ENCODE measurements at places on chromosomes 3 and 15. TPM values are rescaled to one million over a fixed set of nuclear protein-coding genes. Genes with fewer than 3 reads are reported as not detected.

DNA sequence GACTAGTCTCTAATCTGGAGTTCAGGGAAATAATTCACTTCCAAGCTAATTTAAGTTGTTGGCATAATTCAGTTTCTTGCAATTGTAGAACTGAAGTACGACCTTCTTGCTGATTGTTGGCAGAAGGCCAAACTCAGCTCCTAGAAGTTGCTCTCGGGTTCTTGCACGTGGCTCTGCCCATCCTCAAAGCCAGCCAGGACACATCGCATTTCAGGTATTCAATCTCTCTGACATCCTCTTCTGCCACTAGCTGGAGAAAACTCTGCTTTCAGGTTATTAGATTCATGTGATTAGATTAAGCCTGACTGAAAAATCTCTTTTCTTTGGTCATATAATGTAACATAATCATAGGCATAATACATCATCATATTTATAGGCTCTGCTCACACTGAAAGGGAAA lies 362.0 kb downstream of the ZPLD1 start:
- no peaks in the 10 kb centered on the region for H3K4me1 ChIP-seq
- no peak for DNase-seq
- no peak overlapping the region for H3K27ac ChIP-seq
- no peaks in the 10 kb centered on the region for H3K27me3 ChIP-seq
- no peak overlapping the region for H3K4me3 ChIP-seq

COL7A1 gene
- total RNA-seq = 0.31 TPM

- peaks cover 13% of the 10 kb centered on the region for H3K4me1 ChIP-seq
- no peaks in the 10 kb centered on the region for H3K36me3 ChIP-seq
- no peak overlapping the region for H3K4me3 ChIP-seq
- H3K27me3 ChIP-seq = no peaks in the 10 kb centered on the region
- DNase-seq = no peak
Observed at GRCh38 chr3:71262364-71263265, 320.9 kb downstream of the FOXP1 start.

TMEM40 gene
- not detected for total RNA-seq

DNA sequence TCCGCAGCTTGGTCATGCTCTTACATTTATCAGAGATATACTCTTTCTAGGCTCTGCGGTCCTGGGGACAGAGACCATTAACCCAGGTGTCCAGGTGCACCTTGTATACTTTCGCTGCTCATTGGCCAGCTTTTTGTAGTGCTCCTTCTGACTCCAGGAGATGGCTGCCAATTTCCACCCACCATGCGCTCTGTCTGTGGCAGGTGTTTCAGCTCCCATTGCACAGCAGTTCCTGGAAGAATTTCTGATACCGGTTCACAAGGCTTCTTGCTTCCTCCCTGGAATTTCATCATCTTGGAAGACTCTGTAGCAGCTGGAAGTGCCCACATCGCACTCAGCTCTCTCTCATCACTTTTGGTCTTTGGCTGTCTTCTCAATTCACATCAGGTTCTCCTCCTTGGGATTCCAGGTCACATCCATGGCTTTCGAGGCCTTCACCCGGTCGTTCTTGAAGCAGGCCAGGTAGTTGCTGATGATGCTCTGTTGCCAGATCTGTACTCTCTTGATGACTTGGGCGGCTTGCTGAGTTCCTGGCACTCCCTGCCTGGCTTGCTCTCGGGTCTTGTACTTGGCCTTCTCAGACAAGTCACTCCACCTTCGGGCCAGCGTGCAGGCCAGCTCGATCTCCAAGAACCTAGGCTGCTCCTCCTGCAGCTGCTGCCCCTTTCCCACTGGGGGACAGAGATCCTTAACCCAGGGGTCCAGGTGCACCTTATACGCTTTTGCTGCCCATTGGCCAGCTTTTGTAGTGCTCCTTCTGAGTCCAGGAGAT lies 41.1 kb upstream of the ARL8B start:
- H3K4me1 ChIP-seq = no peaks in the 10 kb centered on the region
- H3K4me3 ChIP-seq = no peak overlapping the region
- no peak overlapping the region for H3K27ac ChIP-seq
- no peaks in the 10 kb centered on the region for H3K27me3 ChIP-seq
- no peaks in the 10 kb centered on the region for H3K36me3 ChIP-seq
- no peak for DNase-seq

GRCh38 chr3:105733356-105733755 lies 135.5 kb downstream of the CBLB start:
- no peak overlapping the region for H3K4me3 ChIP-seq
- H3K27me3 ChIP-seq = no peaks in the 10 kb centered on the region
- H3K4me1 ChIP-seq = no peaks in the 10 kb centered on the region
- no peaks in the 10 kb centered on the region for H3K36me3 ChIP-seq
- DNase-seq = no peak

- no peak overlapping the region for H3K27ac ChIP-seq
- no peaks in the 10 kb centered on the region for H3K36me3 ChIP-seq
- DNase-seq = no peak
- no peaks in the 10 kb centered on the region for H3K27me3 ChIP-seq
- H3K4me1 ChIP-seq = no peaks in the 10 kb centered on the region
- H3K4me3 ChIP-seq = no peak overlapping the region
Observed at GRCh38 chr15:95459273-95459672, 871.2 kb upstream of the NR2F2 start.

FBN1 gene
- 5.2 TPM for total RNA-seq

PCSK6 gene
- 207 TPM for total RNA-seq

GRCh38 chr15:99430881-99431401 lies 134.8 kb upstream of the MEF2A start:
- H3K36me3 ChIP-seq = no peaks in the 10 kb centered on the region
- no peaks in the 10 kb centered on the region for H3K4me1 ChIP-seq
- H3K27me3 ChIP-seq = no peaks in the 10 kb centered on the region
- H3K4me3 ChIP-seq = no peak overlapping the region
- DNase-seq = no peak

GRCh38 chr15:101093958-101094357 lies 157.9 kb downstream of the CHSY1 start:
- DNase-seq = no peak
- H3K27me3 ChIP-seq = no peaks in the 10 kb centered on the region
- H3K4me3 ChIP-seq = no peak overlapping the region
- H3K4me1 ChIP-seq = no peaks in the 10 kb centered on the region

TMEM158 gene
- total RNA-seq = not detected

GRCh38 chr3:62201438-62202035 lies 171.8 kb downstream of the FEZF2 start:
- no peak overlapping the region for H3K27ac ChIP-seq
- H3K4me3 ChIP-seq = no peak overlapping the region
- no peaks in the 10 kb centered on the region for H3K27me3 ChIP-seq
- no peak for DNase-seq
- no peaks in the 10 kb centered on the region for H3K36me3 ChIP-seq

DNA sequence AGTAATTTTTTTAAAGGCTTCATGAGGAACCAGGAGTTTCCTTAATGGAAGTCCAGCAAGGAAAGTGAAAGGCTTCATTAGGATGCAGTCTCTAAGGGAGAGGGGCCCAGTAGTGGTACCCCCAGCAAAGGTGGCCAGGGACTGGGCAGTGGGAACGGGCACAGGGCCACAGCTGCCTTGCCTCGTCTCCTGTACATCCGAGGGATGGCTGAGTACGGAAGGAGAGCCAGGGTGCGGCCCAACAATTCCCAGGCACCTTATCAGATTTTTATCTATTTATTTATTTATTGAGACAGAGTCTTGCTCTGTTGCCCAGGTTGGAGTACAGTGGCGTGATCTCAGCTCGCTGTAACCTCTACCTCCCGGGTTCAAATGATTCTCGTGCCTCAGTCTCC lies 14.5 kb downstream of the SEMA3G start:
- no peak for DNase-seq
- no peaks in the 10 kb centered on the region for H3K36me3 ChIP-seq
- H3K4me3 ChIP-seq = no peak overlapping the region

CFAP100 gene
- not detected for total RNA-seq

- no peaks in the 10 kb centered on the region for H3K36me3 ChIP-seq
- DNase-seq = no peak
- H3K27me3 ChIP-seq = no peaks in the 10 kb centered on the region
Observed at GRCh38 chr3:58084788-58085543, 76.7 kb downstream of the FLNB start.

DNA sequence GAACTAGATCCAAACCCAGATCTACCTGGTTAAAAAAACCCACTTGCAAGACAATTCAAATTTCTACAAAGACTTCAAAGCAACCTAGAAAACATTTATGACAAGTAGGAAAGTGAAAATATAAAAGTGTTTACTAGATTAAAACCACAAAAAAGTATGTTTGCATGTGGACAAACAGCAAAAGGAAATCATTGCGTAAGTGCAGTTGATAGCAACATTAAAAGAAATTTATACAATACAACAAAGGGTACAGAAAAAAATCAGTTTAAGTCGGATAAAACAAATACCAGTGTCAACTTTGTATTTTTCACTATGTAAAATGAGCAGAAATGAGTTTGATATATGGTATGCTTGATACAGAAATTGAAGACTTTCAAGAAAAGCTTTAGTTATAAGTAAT lies 2.6 kb downstream of the EIF5A2 start:
- H3K27ac ChIP-seq = no peak overlapping the region

DNA sequence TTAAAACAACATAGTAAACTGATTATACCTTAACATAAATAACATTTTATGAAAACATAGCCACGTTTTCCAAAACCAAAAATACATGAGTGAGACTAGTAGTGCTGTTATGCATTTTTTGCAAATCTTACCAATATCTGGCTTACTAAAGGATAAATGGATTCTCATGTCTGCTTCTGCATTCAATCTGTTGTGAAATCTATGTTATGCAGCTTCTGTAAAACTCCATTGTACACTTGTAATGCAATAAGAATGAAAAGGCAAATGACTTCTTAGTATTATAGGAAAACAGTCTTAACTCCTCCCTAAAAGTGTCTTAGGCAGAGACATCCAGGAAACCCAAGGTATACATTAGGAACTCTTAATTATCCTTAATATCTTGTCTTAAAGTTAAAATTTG lies 330.9 kb upstream of the THBS1 start:
- H3K4me3 ChIP-seq = no peak overlapping the region
- no peak overlapping the region for H3K27ac ChIP-seq
- no peaks in the 10 kb centered on the region for H3K27me3 ChIP-seq
- no peaks in the 10 kb centered on the region for H3K36me3 ChIP-seq
- no peaks in the 10 kb centered on the region for H3K4me1 ChIP-seq

ZFAND6 gene
- 46.9 TPM for total RNA-seq

DNA sequence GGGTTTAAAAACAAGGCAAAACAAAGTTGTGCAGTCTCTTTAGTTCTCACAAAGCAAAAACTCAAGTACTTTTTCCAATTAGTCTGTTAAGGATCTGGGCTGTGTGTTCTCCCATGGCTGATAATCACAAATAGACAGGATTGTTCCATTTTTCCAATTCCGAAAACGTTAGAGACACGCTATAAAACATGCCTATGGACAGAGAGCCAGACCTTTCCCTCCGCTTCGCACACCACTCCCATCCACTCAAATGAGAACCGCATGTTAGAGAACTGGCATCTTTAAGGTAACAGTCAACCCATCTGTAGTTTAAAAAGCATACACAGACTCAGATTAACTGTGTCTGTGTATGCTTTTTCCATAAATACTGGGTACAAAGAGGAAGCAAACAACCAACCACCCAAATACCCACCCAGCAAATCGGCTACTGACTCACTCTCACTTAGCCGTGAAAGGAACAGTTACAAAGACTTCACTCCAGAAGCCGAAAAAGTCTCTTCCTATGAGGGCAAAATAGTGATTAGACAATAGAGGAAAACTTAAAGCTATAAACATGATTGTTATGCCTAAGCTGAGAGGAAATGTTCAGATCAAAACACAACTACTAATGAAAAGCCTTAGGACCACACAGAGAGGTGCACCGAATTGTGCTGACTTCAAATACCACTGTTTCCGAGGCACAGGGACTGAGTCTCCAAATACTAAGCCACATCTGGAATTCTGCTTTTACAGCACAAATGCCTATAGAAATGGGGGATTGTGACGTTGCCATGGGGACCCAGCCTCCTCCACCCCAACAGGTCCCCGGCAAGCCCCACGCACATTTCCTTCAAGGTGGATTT lies 36.1 kb downstream of the IL17RD start:
- no peak overlapping the region for H3K4me3 ChIP-seq
- H3K4me1 ChIP-seq = no peaks in the 10 kb centered on the region
- H3K27me3 ChIP-seq = no peaks in the 10 kb centered on the region
- DNase-seq = no peak
- no peaks in the 10 kb centered on the region for H3K36me3 ChIP-seq

- H3K27ac ChIP-seq = no peak overlapping the region
- H3K36me3 ChIP-seq = no peaks in the 10 kb centered on the region
- H3K27me3 ChIP-seq = no peaks in the 10 kb centered on the region
- H3K4me3 ChIP-seq = no peak overlapping the region
- H3K4me1 ChIP-seq = no peaks in the 10 kb centered on the region
- DNase-seq = no peak
Observed at GRCh38 chr3:42195879-42196330, 70.1 kb downstream of the CCK start.

GRCh38 chr3:125128861-125129501 lies 73.2 kb upstream of the HEG1 start:
- no peak overlapping the region for H3K4me3 ChIP-seq
- H3K36me3 ChIP-seq = no peaks in the 10 kb centered on the region
- DNase-seq = no peak
- H3K27ac ChIP-seq = no peak overlapping the region
- H3K27me3 ChIP-seq = no peaks in the 10 kb centered on the region
- no peaks in the 10 kb centered on the region for H3K4me1 ChIP-seq

- no peaks in the 10 kb centered on the region for H3K27me3 ChIP-seq
- no peak overlapping the region for H3K27ac ChIP-seq
- no peaks in the 10 kb centered on the region for H3K36me3 ChIP-seq
- H3K4me1 ChIP-seq = no peaks in the 10 kb centered on the region
- no peak for DNase-seq
Observed at GRCh38 chr3:51530485-51530884, 8.0 kb upstream of the RAD54L2 start.

- no peaks in the 10 kb centered on the region for H3K36me3 ChIP-seq
- no peak overlapping the region for H3K27ac ChIP-seq
- no peaks in the 10 kb centered on the region for H3K4me1 ChIP-seq
- DNase-seq = no peak
- H3K4me3 ChIP-seq = no peak overlapping the region
- no peaks in the 10 kb centered on the region for H3K27me3 ChIP-seq
Observed at GRCh38 chr3:11820531-11821041, 26.1 kb downstream of the TAMM41 start.
